Keratinocyte (primary cell): ENCODE measurements at places on chromosomes 5 and 9. TPM values are rescaled to one million over a fixed set of nuclear protein-coding genes. Genes with fewer than 3 reads are reported as not detected.

Gene MTX3
- 10.0 to 14.3 TPM (median 11.1 TPM) in 3 replicates for polyA plus RNA-seq

GRCh38 chr5:181120761-181121160, 10.2 kb downstream of the OR2V1 start:
- DNase-seq, result no peak

GRCh38 chr5:169426784-169427183, 125.8 kb upstream of the SLIT3 start:
- no peak for DNase-seq

Gene ANKRD34B
- 0.01 TPM in 1 of 3 replicates, not detected in the others for polyA plus RNA-seq

- no peak for DNase-seq
Observed at GRCh38 chr9:130158001-130158400, 14.2 kb upstream of the NCS1 start.

- no peak for DNase-seq
Observed at GRCh38 chr5:77170196-77170890, 40.1 kb upstream of the PDE8B start.

GRCh38 chr5:110112348-110112747, 422.6 kb downstream of the MAN2A1 start:
- no peak for DNase-seq

DNA sequence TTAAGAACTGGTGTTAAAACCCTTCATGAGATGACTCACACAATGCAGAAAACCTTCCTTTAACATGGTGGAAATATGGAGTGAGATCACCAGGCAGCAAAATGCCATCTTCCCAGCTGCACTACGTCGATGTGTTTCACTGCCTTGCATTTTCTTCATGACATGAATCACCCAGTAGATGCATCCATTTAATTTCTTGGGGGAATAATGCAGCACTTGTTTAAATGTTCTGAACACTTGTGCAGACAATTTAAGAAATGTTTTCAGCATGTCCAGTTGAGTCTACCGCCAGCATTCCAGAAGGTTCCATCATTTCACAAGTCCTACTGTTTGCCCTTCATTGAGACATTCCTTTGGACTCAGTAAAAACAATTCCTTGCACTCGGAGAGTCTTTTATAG, 81.6 kb downstream of the ADAMTS16 start:
- DNase-seq, result no peak

DNA sequence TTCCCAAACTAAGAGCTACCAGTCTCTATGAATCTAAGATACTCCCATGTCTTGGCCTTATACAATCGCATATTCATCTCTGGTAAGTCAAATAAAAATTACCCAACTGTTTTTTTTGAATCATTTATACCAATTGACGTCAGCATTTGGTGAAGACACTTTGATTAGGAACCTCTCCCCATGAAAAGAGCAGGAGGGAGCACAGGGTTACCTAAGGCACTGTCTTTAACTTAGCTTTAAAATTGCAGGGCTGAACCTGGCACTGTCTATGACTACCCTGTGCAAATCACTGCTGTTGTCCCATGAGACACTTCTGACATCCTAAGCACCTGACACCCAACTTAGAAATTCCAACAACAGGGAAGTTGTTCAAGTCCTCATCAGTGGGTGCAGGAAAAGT, 586.4 kb downstream of the MAT2B start:
- DNase-seq, result no peak

Gene MLANA
- not detected in 3 replicates for polyA plus RNA-seq

- no peak for DNase-seq
Observed at GRCh38 chr5:92401492-92401891, 1018.4 kb upstream of the ARRDC3 start.

GRCh38 chr9:132892400-132892799, 13.7 kb downstream of the SPACA9 start:
- DNase-seq, result no peak

Gene SLC6A3
- 0.03 TPM in 1 of 3 replicates, not detected in the others for polyA plus RNA-seq

Gene PRSS3
- 5.9 to 34.6 TPM (median 9.1 TPM) in 3 replicates for polyA plus RNA-seq

DNA sequence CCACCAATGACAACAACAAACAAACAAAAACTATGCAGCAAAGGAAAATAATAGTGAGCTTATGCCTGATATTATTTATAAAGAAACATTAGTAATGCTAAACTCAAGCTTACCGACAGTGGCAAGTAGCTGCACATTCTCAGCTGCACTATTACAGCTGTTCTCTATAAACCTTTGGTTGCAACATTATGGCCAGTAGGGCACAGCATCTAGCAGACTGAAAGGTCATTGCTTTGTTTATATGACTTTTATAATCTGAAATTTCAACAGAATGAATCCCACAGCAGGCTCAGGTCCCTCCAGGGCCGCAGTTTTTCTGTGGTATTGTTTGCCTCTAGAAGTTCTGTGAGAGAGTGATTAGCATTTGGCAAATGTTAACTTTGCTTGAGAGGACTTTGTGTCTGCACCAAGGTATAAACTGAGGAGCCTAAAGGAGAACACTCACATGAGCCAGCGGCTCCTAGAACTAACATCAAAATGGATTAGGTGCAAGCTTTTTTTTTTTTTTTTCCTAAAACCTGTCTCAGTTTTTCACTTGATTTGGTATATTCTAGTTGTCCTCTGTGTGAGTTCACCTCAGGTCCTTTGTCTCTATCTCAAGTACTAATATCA, 58.3 kb downstream of the IZUMO3 start:
- DNase-seq, result no peak

Gene PCDHA10
- 0.03 to 0.06 TPM (median 0.05 TPM) in 3 replicates for polyA plus RNA-seq

DNA sequence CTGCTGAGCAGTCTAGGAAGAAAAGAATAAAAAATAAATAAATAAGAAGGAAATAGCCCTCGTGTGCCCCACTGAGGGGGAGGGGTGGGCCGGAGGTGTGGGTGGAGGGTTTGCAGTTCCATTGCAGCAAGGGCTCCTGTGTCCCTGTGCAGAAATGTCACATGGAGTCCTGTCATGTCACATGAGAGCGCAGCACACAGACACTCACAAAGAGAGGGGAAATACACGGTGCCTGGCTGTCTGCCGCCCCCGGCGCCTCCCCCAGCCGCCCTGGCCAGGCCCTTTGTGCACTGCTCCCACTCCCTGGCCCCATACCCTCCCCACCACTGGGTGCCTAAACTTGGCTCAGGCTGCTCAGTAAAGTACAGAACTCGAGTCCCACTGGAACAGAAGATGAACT, 55.6 kb upstream of the SPTLC1 start:
- no peak for DNase-seq

GRCh38 chr9:85971731-85972130, 30.8 kb downstream of the NAA35 start:
- DNase-seq, result no peak

Gene GPR151
- not detected in 3 replicates for polyA plus RNA-seq

DNA sequence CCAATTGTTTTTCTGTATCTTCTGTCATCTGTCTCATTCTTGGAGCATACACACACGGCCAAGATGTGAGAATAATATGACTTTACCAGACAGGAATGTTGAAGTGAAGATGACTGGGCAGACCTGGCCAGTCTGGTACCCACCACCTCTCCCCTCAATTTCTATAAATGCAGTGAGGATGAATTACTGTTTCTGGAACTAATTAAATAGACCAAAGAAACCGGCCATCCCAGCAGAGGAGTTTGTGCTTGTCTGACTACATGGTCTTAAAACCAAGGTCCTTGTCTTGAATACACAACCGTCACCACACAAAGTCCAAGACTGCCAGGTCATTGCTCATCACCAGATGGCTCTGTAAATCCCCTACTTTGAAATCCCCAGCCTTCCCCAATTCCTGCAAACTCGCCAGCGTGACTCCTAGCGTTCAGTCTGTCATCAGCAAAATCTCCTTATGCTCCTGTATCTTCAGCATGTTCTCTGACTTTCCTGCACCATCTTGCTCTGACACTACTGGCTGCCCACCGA, 147.2 kb downstream of the PDE4D start:
- no peak for DNase-seq

Gene LHX6
- polyA plus RNA-seq, result 0.12 to 0.17 TPM (median 0.13 TPM) in 3 replicates

Gene CSF1R
- 0.21 TPM in 1 of 3 replicates, not detected in the others for polyA plus RNA-seq
